Fibroblast of skin of back (primary cell): ENCODE measurements at places on chromosomes 4 and X.
A peak's percentile ranks its signal among the peaks of the same experiment; 100 is the strongest.

DNA sequence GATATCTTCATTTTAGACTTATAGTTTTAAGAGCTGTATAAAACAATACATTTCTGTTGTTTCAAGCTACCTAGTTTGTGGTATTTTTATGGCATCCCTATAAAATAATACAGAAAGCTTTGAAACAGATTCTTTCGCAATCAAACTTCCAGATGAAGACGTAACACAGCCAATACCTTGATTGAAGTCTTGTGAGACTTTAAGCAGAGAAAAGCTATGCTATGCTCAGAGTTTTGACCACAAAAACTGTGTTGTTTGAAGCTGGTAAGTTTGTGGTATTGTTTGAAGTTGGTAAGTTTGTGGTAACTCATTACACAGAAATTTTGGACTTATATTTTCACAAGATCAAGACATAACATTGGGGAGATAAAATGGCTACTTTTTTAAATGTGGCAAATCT is 201.8 kb upstream of the UGT8 start:
- DNase-seq: no peak

GRCh38 chr4:3017504-3017903 is 54.1 kb downstream of the GRK4 start:
- no peak for DNase-seq

DNA sequence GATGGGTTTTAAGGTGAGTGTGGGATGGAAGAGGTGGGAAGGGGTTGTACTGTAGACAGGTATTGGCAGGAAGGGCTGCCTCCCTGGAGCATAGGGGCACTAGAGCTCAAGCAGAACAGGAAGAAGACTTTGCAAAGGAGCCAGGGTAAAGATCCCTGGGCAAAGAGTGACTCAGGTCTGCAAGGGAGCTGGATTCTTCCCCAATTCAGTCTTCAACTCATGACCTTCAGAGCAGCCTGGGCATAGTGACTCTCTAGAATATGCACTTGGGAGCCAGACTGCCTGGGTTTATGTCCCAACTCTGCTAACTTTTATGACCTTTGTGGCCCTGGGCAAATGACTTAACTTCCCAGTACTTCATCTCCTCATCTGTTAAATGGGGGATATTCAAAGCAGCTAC is 4.0 kb downstream of the LONRF3 start:
- DNase-seq: no peak

DNA sequence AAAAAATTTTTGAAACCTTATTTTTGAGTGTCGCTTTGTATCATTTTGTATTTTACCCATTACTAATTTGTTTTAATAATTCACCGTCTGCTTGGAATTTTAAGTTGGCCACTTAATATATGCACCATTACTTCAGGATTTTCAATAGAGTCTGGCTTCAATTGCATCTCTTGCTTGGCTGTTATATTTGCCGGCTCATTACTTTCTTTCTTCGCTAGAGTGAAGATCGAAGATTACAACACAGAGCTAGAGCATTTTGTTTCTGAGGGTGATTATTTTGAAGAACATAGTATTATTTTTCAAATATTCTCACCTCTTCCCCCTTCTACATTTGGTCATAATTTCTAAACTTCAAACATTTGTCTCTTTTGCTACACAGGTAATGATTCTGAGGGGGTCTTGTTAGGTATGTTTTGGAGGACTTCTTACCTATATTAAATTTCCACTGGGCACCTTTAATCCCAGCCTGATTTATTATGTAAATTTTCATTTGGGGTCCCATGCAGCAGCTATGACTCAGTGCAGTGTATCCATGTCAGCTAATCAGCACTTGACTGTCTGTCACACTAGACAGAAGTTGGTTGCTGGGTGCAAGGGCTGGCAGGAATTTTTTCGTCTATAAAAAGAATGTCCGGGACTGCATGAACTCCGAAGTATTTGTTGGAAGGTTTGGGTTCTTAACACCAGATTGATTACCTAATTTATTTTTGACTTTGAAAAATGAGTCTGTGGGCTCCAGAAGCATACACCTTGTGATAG is 18.6 kb downstream of the TBC1D1 start:
- DNase-seq: no peak

GRCh38 chrX:134758652-134759051 is 100.4 kb upstream of the PLAC1 start:
- DNase-seq: no peak

GRCh38 chrX:71532078-71532752 is 689 bp upstream of the OGT start:
- peak; percentile 54 for DNase-seq

DNA sequence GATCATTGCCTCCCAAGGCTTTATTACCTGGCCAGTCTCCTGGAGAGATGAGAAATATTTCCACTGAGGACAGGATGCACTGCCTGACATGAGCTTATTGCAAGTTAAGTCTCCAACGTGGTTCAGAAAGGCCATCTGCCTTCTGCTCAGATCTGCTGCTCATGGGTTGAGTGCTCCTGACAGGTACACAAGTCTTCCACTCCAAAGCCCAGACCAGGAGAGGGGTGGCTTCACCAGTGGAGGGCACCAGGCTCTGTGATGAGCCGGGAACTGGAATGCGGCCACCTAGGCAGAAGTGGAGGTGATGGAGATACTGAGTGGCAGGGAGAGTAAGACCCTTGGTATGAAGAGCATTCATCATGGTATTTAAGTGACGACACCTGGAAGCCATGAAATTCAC is 79.5 kb upstream of the IRF2 start:
- DNase-seq: no peak

DNA sequence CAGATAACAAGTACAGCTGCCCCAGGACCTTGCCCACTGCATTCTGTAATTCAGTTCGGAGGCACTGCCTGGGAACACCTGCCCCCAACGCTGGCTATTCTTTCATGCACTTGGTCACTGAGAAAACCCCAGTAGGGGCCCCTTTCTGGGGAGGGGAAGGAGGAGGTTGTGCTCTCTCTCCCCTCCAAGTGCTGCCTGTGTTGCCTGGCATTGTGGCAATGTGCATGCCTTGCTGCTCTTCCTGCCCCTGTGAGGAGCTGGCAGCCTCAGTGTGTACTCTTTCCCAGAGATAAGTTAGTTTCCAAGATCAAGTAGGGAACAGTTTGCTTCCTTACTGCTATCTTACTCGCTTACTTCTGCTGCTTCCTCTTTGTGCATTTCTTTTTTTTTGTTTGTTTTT is 90.8 kb downstream of the AASDH start:
- no peak for DNase-seq

- peak; percentile 74 for DNase-seq
These were observed 24.8 kb upstream of the EOLA2 start for GRCh38 chrX:149962859-149963757.

GRCh38 chr4:160831165-160831922 is 1332.5 kb downstream of the FSTL5 start:
- DNase-seq: no peak

DNA sequence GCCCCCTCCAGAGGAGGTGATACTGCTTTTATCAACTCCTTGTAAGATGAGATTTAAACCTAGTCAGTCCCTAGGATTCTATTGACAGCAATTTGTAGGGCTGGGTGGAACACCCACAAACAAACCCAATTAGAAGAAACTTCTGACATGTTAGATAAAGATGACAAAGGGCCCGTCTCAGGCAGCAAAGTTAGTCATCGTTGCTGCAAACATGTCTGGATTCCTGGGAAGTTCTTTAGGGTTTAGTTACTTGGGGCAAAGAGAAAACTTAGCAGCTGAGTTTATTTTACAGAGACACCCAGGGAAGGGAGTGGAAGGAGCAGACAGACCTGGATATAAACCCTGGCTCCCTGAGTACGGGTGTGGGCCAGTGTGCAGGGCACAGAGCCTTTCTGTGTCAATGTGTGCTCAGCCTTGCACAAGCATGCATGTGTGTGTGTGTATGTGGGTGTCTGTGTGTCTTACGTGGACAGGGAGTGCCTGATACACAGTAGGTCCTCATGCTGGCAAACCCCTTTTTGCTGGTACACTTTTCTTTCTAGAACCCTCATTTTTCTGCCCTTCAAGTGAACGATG is 130.0 kb upstream of the STX18 start:
- DNase-seq: no peak

- no peak for DNase-seq
These were observed 17.2 kb upstream of the HMX1 start for GRCh38 chr4:8888856-8889255.

DNA sequence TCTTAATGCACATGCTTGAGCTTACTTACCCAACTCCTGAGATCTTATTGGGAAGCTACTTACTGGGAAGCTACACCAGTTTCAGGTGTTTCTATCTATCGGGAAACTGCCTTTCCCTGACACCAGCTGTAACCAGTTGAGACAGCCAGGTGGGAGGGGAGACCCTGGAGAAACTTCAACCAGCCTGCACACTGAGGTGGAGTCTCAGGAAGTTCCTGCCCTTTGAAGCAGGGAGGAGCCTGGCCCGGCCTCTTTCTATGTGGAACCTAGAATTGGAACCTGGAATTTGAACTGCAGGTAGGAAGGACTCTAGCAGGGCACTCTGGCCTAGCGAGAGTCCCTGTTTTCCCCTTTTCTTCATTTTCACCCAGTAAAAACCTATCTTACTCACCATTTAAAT is 425.8 kb upstream of the PABPC4L start:
- DNase-seq: no peak

DNA sequence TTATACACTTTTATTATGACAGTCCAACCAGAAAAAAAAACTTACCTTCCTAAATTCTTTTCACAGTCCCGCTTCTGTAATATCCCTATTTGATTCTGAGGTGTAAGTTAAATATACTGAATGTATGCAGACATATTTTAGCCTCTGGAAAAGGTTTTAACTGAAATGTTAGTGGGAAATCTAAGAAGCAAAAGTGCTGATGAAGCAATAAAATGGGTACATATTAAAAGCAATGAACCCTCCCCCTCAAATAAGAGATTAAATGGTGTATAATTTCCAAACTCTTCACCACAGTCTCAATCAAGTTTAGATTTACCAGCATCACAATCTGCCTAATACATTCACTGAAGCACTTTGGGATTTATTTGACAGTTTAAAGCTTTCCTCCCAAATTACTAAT is 688.3 kb upstream of the DIAPH2 start:
- no peak for DNase-seq

DNA sequence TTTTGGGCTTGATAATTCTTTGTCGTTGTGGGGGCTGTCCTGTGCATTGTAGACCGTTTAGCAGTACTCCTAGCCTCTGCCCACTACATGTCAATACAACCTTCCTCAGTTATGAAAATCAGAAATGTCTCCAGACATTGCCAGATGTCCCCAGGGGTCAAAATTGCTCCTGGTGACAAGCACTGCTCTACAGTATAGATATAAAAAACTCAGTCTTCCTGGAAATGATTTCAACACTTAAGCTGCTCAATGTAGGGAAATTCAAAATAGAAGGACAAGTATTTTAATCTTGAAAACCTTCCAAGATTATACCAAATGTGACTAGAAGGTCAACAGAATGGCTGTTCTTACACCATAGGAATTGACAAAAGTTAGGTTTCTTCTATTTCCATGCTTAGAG is 288.7 kb upstream of the MAGEB2 start:
- no peak for DNase-seq

GRCh38 chr4:53018471-53018870 is 156.4 kb downstream of the RASL11B start:
- no peak for DNase-seq

GRCh38 chr4:187814737-187815465 is 180.7 kb upstream of the ZFP42 start:
- peak; percentile 28 for DNase-seq

- DNase-seq: no peak
These were observed 1.4 kb downstream of the TEX13D start for GRCh38 chrX:124333862-124334261.

DNA sequence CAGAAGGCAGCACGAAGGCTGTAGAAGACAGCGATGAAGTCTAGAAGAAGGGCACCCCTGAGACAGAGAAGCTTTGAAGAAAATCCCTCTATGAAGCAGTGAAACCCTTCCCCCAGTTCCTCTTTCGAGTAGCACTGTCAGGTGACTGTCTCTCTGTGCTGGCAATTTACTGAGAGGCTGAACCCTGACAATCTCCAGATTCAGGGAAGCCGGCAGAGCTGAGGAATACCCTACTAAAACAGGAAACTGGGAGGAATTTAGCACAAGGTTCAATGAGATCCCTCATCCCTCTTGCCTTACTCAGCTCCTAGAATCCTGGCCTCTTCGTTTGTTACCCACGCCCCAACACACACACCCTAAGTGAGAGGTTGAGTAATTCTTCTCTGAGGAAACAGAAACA is 239.7 kb upstream of the NOCT start:
- peak; percentile 5 for DNase-seq

GRCh38 chr4:97317671-97318070 is 825.6 kb downstream of the STPG2 start:
- DNase-seq: no peak

DNA sequence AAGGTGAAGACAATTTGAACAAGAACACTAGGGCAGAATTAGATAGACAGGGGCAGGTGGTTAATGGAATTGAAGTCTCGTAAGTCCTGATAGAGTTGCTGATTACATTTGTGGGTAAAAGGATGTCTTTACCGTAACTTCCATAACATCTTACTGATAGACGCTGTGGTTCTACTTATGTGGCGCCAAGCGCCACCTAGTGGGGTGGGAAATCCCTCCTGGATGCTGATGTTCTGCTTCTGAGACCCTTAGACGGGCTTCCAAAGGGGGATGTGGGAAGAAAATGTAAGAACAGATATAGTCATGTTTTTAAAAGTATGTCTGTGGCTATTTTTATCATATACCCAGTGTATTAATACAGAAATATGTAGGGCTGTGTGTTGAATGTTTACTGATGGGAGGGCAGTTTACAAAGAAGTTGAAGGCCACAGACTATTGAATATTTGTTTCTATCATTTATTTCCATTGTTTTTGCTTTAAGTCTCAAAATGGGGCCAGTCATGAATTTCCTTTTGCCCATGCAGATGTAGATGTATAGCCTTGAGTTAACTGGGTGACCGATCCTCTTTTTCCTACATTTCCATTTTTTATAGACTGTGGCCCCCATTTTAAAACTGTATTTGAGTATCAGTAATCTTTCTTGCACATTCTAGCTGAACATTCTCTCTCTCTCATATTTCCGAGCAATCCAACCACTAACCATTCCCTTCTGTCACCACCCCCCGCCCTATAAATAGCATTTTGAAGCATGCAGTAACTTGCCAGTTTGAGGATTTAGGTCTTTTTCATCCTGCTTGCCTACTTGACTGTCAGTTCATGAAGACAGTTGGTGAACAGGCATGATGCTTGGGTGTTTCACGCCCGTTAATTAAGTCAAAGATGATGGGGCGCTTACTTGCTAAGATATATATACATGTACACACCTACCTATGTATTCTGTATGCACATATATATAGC is 12.1 kb upstream of the TLR8 start:
- DNase-seq: peak; percentile 28

DNA sequence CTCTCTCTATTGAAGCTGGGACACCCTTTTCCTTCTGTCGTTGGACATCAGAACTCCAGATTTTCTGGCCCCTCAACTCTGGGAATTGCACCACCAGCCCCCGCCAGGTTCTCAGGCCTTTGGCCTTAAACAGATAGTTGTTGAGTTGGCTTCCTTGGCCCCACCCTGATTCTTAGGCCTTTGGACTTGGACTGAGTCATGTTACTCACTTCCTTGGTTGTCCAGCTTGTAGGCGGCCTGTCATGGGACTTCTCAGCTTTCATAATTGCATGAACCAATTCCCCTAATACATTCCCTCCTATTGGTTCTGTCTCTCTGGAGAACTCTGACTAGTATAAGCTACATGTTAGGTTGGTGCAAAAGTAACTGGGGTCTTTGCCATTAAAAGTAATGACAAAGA is 195.7 kb downstream of the GPAT3 start:
- peak; percentile 2 for DNase-seq
